ENCODE measurements at places on chromosomes 12 and 14. TPM values are rescaled to one million over a fixed set of nuclear protein-coding genes. Genes with fewer than 3 reads are reported as not detected.
A peak's percentile ranks its signal among the peaks of the same experiment; 100 is the strongest.

DNA sequence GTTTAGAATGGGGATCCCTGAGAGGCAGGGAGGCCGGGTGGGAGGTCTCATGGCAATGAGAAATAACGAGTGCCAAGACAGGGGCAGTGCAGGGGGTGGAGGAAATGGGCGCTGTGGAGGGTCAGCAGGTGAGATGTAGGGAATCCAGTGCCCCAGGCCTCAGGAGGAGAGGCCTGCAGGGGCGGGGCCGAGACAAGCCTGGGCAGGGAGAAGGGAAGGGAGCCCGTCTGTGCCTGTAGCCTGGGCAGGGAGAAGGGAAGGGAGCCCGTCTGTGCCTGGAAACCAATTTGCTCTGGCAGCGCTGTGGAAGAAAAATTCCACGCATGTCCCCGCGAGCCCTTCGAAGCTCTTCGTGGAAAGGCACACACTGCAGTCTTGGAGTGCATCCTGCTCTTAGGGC lies 10.6 kb upstream of the NCOR2 start:
- peak overlapping the region; percentile 22 for H3K27ac ChIP-seq
- no peak overlapping the region for H3K4me3 ChIP-seq
- H3K4me1 ChIP-seq: no peaks in the 10 kb centered on the region
- H3K36me3 ChIP-seq: no peaks in the 10 kb centered on the region
- H3K27me3 ChIP-seq: peaks cover 5% of the 10 kb centered on the region

DNA sequence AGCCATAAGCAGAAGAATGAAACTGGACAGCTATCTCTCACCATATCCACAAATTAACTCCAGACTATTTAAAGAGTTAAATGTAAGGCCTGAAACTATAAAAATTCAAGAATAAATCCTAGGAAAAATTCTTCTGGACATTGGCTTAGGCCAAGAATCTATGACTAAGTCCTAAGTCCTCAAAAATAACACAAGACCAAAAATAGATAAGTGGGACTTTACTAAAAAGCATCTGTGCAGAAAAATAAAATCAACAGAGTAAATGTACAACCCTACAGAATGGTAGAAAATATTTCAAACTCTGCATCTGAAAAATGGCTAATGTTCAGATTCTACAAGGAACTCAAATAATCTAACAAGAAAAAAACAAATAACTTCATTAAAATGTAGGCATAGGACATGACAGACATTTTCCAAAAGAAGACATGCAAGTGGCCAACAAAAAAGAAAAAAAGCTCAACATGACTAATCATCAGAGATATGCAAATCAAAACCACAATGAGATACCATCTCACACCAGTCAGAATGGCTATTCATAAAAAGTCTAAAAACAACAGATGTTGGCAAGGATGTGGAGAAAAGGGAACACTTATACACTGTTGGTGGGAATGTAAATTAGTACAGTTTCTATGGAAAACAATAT lies 61.0 kb upstream of the PPFIA2 start:
- no peak overlapping the region for H3K27ac ChIP-seq
- H3K4me1 ChIP-seq: peaks cover 9% of the 10 kb centered on the region
- H3K4me3 ChIP-seq: no peak overlapping the region
- H3K36me3 ChIP-seq: no peaks in the 10 kb centered on the region
- no peaks in the 10 kb centered on the region for H3K27me3 ChIP-seq
- no peak for DNase-seq

GRCh38 chr12:87687362-87687761 lies 341.8 kb downstream of the C12orf50 start:
- H3K4me3 ChIP-seq: no peak overlapping the region
- no peak for DNase-seq
- no peak overlapping the region for H3K27ac ChIP-seq
- no peaks in the 10 kb centered on the region for H3K36me3 ChIP-seq
- H3K4me1 ChIP-seq: no peaks in the 10 kb centered on the region

- no peak overlapping the region for H3K4me3 ChIP-seq
- no peaks in the 10 kb centered on the region for H3K4me1 ChIP-seq
- no peaks in the 10 kb centered on the region for H3K27me3 ChIP-seq
- H3K36me3 ChIP-seq: no peaks in the 10 kb centered on the region
- no peak for DNase-seq
- no peak overlapping the region for H3K27ac ChIP-seq
Observed at GRCh38 chr12:111789779-111790178, 23.0 kb downstream of the ALDH2 start.

- H3K4me3 ChIP-seq: no peak overlapping the region
- no peak for DNase-seq
- no peak overlapping the region for H3K27ac ChIP-seq
- no peaks in the 10 kb centered on the region for H3K4me1 ChIP-seq
- no peaks in the 10 kb centered on the region for H3K27me3 ChIP-seq
Observed at GRCh38 chr12:93079271-93079670, 150.2 kb upstream of the EEA1 start.

The OTX2 gene
- not detected for total RNA-seq

GRCh38 chr12:24864796-24865125 lies 84.1 kb downstream of the BCAT1 start:
- no peaks in the 10 kb centered on the region for H3K27me3 ChIP-seq
- H3K4me3 ChIP-seq: no peak overlapping the region
- H3K36me3 ChIP-seq: peaks cover 14% of the 10 kb centered on the region
- H3K27ac ChIP-seq: no peak overlapping the region
- no peak for DNase-seq

DNA sequence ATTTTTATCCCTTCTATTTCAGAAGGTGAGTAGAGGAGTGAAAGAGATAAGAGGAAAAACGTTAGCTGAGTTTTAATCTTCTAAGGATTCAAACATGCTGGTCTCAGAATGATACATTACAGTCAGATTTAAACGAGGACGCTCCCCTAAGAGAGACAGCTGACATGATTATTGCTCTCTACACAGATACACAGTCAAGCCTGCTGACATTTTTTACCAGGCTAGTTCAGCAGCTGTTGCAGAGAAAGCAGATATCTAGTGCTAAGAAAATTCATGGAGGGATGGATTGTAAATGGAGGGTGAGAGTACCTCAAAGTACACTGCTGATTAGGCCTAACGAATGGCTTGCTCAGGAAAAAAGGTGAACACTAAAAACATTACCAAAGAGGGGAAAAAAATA lies 31.9 kb upstream of the SOS2 start:
- no peak for DNase-seq
- H3K4me3 ChIP-seq: no peak overlapping the region
- peaks cover 5% of the 10 kb centered on the region for H3K36me3 ChIP-seq
- H3K27me3 ChIP-seq: no peaks in the 10 kb centered on the region
- H3K4me1 ChIP-seq: peaks cover 1% of the 10 kb centered on the region

- H3K4me3 ChIP-seq: peak overlapping the region; percentile 90
- H3K4me1 ChIP-seq: peaks cover 36% of the 10 kb centered on the region
- peaks cover 27% of the 10 kb centered on the region for H3K36me3 ChIP-seq
- H3K27me3 ChIP-seq: no peaks in the 10 kb centered on the region
- peak overlapping the region; percentile 98 for H3K27ac ChIP-seq
- no peak for DNase-seq
Observed at GRCh38 chr14:24441904-24442239, 704 bp downstream of the SDR39U1 start.

- DNase-seq: no peak
- H3K4me3 ChIP-seq: no peak overlapping the region
- no peaks in the 10 kb centered on the region for H3K27me3 ChIP-seq
Observed at GRCh38 chr14:24238527-24239037, 3.8 kb downstream of the TINF2 start.

The FAM222A gene
- 0.96 TPM for total RNA-seq

The KLRC3 gene
- 3.0 TPM for total RNA-seq

DNA sequence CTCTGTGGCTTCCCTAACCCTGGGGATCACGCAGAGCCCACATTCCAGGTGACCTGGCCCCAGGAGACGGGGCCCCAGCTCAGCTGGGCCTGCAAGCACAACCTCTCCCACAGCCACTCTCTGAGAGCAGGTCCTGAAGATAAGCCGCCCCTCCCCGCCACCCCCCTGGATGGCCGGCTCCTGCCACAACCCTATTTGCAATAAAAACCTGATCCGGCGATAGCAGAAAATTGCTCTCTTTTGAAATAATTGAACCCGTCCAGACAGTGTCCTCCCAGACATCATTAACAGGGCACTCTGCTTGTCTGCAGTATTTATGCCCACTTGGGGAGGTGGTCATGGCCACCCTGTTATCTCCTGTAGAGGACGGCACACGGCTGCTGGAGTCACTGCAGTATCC lies 5.0 kb downstream of the C14orf180 start:
- no peaks in the 10 kb centered on the region for H3K27me3 ChIP-seq
- H3K27ac ChIP-seq: no peak overlapping the region
- no peaks in the 10 kb centered on the region for H3K4me1 ChIP-seq
- DNase-seq: no peak

The CLEC6A gene
- not detected for total RNA-seq

The OR6S1 gene
- not detected for total RNA-seq

DNA sequence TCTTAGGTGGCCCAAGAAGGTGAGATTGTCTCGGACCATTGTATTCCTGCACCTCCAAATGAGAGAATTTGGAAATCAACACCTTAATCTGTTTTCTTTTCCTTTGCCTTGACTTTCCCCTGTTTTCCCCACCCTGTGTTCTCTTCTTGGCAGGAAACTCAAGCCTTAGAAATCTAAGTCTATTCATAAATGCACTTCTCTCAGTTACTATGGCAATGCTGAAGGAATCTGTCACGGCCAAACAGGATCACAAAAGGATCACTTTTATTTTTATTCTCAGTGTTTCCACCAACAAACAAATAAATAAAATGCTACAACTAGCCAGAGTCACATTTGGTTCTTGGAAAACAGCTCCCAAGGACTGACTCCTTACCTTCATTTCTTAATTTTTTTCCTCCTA lies 270.5 kb downstream of the BCAT1 start:
- H3K36me3 ChIP-seq: no peaks in the 10 kb centered on the region
- H3K27ac ChIP-seq: no peak overlapping the region
- no peak overlapping the region for H3K4me3 ChIP-seq

GRCh38 chr14:75132382-75133086 lies 5.7 kb upstream of the NEK9 start:
- no peak overlapping the region for H3K4me3 ChIP-seq
- peaks cover 17% of the 10 kb centered on the region for H3K4me1 ChIP-seq
- H3K36me3 ChIP-seq: peaks cover 13% of the 10 kb centered on the region
- DNase-seq: no peak

The DPF3 gene
- 4.1 TPM for total RNA-seq

DNA sequence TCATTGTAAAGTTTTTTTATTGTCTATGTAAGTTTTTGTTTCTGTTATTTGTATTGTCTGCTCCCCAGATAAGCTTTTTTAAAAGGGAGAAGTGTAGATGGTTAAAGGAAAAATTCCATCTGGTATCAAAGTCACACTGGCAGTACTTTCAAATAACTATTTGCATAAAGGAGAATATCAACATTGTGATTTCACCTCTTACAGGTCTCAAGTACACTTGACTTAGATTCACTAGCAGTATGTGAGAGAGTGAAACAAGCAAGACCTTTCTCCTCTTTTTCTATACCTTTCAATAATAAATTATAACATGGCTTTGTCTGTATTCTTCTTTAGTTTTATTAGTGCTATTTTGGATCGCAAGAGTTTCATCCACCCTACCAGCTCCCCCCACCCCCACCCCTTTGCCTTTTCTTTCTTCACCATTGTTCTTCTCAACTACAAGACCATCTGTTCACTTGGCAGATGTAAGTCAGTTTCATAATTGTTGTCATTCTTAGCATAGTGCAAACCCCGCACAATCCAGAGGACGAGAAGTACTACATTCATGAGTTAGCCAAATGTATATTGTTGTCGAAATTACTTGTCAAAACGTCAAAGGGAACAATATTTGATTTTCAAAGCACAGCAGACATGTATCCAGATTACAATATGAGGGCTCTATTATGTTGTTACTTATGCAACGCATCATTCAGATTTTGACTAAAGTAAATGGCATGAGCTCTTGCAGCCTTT lies 602.7 kb upstream of the FLRT2 start:
- no peaks in the 10 kb centered on the region for H3K36me3 ChIP-seq
- DNase-seq: no peak
- no peaks in the 10 kb centered on the region for H3K27me3 ChIP-seq
- H3K4me3 ChIP-seq: no peak overlapping the region

GRCh38 chr14:51395361-51395849 lies 155.4 kb downstream of the TMX1 start:
- H3K27me3 ChIP-seq: peaks cover 12% of the 10 kb centered on the region
- no peak overlapping the region for H3K27ac ChIP-seq
- no peak overlapping the region for H3K4me3 ChIP-seq
- DNase-seq: no peak
- no peaks in the 10 kb centered on the region for H3K4me1 ChIP-seq

GRCh38 chr12:54011665-54012532 lies 3.1 kb downstream of the HOXC8 start:
- H3K4me1 ChIP-seq: peaks cover 8% of the 10 kb centered on the region
- H3K27me3 ChIP-seq: peaks cover 96% of the 10 kb centered on the region
- DNase-seq: no peak
- H3K36me3 ChIP-seq: no peaks in the 10 kb centered on the region
- no peak overlapping the region for H3K27ac ChIP-seq

The LAG3 gene
- total RNA-seq: 52.1 TPM

The TRAF3 gene
- 31.1 TPM for total RNA-seq

DNA sequence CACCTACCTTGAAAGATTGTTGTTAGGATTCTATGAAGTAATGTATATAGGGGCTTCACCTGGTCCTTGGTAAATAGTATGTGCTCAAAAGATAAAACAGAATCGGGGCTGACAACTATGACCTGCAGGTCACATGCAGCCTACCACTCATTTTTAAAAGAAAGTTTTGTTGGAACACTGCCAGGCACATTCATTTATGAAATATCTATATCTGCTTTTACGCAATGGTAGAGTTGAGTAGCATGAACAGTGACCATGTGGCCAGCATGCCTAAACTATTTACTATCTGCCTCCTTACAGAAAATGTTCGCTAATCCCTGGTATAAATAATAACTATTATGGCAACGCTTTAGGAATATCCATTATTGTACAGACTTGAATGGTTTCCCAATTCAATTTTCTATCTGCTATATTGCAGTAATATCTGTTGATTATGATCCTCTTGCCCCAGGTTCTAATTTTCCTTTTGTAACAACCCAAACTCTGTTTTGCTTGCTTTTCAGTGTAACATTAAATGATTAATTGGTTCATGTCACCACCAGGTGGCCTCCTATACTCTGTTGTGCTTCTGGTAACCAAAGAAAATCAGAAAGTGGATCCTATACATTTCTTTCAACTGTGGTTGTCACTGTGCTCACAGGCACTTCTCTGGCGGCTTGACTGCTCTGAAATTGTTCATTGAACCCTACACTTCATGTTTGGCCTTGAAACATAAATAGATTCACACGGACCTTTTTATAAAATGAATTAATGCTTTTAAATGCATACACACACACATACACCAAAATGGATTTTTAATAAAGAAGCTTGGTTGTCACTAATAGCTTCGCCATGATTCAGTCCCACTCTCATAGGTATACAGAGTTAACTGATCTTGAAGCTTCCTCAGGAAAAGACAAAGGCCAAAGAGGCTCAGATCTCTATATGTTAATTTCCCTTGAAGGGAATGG lies 227.7 kb upstream of the NPAS3 start:
- no peaks in the 10 kb centered on the region for H3K4me1 ChIP-seq

The TAS2R30 gene
- 3.3 TPM for total RNA-seq
